Choroid plexus epithelial cell (primary cell): ENCODE measurements at places on chromosomes 13 and 19.

DNA sequence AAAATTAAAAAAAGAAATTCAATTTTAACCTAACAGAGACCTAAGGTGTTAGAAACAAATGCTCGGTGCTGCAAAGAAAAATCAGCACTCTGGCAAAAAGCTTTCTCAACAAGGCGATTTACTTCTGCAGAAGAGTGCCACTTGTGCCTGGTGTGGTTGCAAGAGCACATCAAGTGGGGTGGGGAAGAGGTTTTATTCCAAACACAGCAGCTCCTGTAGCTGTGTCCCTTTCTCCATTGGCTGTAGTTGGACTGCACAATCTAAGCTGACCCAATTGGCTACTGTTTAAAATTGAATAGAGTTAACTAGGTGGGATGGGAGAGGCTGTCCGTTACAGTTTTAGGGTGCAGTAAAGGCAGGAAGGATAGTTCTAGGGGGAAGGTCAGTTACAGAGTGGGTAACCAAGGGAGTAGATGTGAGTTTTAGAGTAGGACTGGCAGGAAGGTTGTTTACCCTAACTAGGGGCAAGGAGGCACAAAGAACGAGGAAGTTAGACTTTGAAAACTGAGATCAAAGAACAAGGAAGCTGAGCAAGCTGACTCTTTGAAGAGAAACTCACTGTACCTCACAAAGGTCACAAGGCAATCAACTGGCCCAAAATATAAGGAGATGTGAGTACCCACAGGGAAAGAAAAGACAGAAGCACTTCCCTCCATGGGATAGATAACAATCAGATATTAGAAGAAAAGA is 145.7 kb downstream of the LIG4 start:
- no peak for DNase-seq

GRCh38 chr13:79246578-79246949 is 159.5 kb downstream of the RBM26 start:
- DNase-seq: no peak

- peak; percentile 77 for DNase-seq
Observed at GRCh38 chr13:33188093-33188882, 97.3 kb downstream of the STARD13 start.

GRCh38 chr19:40431698-40432097 is 5.9 kb upstream of the SERTAD1 start:
- no peak for DNase-seq

DNA sequence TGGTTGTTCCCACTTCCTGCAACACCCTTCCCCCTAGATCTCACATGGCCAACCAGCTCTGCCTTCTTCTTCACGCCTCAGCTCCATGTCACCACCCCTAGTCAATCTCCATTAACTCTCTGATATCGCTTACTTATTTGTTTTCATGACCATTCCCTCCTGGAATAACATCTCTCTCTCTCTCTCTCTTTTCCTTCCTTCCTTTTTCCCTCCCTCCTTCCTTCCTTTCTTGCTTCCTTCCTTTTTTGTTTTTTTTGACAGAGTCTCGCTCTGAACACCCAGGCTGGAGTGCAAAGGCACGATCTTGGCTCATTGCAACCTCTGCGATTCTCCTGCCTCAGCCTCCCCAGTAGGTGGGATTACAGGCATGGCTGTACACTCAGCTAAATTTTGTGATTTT is 44.9 kb upstream of the ADGRL1 start:
- no peak for DNase-seq

DNA sequence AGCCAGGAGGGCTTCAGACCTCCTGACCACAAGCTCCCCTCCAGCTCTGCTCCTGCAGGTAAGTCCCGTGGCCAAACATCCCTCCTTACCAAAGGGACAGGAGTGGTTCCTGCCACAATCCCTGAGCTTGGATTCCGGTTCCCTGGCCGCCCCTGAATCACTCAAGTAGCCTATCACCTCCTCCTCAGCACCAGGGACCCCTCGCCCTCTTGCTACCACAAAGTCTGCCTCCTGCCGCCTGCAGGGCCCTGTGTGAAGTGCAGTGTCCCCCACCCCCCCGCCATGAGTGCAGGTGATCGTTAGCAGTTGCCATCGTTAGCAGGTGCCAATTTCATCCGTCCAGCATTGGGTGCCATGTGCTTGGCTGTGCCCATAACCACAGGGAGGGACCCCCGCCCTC is 40.8 kb upstream of the RANBP3 start:
- no peak for DNase-seq

DNA sequence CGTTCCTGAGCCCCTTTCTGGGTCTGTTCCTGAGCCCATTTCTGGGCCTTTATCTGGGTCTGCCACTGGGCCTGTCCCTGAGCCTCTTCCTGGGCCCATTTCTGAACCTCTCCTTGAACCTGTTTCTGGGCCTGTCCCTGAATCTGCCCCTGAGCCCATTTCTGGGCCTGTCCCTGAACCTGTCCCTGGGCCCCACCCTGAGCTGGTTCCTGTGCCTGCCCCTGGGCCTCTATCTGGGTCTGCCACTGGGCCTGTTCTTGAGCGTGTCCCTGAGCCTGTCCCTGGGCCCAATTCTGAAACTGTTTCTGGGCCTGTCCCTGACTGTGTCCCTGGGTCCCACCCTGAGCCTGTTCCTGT is 40.4 kb upstream of the GRTP1 start:
- no peak for DNase-seq

- no peak for DNase-seq
Observed at GRCh38 chr13:73372666-73373627, 314.1 kb downstream of the KLF5 start.

- no peak for DNase-seq
Observed at GRCh38 chr13:40911341-40911740, 107.8 kb downstream of the ELF1 start.

DNA sequence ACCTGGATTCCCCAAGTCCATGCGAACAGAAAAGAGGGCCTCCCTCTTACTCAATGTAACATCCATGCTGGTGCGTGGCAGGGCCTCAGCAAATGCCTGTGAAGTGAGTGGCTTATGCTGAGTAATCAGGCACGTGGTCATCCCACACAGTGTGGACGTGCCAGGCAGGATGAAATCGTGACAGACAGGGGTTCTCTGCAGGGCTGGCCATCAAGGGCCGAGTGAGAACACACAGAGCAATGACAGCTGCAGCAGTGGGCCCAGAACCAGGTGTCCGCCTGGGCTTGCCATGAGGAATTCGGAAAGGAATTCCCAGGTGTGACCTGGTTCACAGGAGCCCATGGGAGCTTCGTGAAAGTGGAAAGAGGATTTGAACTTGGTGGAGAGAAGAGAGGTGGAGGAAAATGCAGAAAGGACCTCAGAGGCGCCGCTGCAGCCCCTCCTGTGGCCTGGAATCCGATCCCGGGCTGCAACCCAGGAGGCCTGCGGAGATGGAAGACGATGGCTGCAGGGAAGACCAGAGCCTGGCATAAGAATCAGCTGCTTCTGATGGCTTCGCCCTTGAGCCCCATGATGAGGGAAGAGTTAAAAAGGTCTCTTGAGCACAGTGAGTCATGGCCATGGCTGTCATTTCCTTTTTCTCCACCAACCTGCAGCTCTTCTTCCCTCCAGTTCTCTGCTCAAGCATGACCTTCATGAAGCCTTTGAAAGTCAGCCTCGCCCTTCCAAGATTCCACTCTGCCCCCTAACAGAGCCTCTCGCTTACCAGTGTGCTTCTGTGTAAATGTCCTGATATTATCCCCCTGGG is 34.6 kb upstream of the SOX1 start:
- DNase-seq: no peak

- peak; percentile 51 for DNase-seq
Observed at GRCh38 chr19:47230054-47230920, 712 bp downstream of the BBC3 start.

GRCh38 chr19:10718205-10719196 is 622 bp downstream of the DNM2 start:
- peak; percentile 51 for DNase-seq

GRCh38 chr19:13821292-13821691 is 26.0 kb downstream of the ZSWIM4 start:
- DNase-seq: no peak

- peak; percentile 53 for DNase-seq
Observed at GRCh38 chr19:4009990-4010807, 2.7 kb downstream of the PIAS4 start.

GRCh38 chr19:7595466-7596133 is at the start of gene CAMSAP3:
Gene CAMSAP3, plus strand, starts transcription at chr19:7595863. Its CDS starts 140 bp downstream, at chr19:7596003.
- DNase-seq: no peak
